ENCODE measurements at places on chromosomes 4 and X.

DNA sequence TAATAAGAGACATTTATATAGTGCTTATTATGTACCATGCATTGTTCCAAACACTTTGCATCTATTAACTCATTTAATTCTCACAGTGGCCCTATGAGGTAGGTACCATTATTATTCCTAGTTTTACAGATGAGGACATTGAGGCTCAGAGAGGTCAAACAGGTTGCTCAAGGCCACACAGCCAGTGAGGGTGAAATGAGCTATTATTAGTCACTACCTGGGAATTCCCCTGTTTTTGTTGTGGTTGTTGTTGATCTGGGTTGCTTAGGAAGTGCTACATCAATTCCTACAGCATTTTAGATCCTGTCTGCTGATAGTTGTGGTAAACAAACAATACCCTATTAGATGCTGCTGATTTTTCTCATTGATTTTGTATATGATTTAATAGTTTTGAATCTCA lies 41.2 kb downstream of the APLN start:
- DNase-seq: no peak

- no peak for DNase-seq
These were observed 17.1 kb downstream of the SMIM14 start for GRCh38 chr4:39621582-39621981.

DNA sequence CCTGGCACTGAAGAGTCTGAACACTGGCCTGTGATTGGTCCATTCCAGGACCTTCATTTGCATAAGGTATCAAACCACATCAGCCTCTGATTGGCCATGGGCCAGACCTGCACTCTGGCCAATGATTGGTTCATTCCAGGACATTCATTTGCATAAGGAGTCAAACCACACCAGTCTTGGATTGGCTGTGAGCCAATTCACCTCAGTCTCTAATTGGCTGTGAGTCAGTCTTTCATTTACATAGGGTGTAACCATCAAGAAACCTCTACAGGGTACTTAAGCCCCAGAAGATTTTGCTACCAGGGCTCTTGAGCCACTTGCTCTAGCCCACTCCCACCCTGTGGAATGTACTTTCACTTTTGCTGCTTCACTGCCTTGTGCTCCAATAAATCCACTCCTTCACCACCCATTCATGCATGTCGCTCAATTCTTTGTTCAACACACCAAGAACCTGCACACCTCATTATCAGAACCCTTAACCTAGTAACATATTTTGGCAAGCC lies 14.2 kb upstream of the HERC5 start:
- DNase-seq: no peak

DNA sequence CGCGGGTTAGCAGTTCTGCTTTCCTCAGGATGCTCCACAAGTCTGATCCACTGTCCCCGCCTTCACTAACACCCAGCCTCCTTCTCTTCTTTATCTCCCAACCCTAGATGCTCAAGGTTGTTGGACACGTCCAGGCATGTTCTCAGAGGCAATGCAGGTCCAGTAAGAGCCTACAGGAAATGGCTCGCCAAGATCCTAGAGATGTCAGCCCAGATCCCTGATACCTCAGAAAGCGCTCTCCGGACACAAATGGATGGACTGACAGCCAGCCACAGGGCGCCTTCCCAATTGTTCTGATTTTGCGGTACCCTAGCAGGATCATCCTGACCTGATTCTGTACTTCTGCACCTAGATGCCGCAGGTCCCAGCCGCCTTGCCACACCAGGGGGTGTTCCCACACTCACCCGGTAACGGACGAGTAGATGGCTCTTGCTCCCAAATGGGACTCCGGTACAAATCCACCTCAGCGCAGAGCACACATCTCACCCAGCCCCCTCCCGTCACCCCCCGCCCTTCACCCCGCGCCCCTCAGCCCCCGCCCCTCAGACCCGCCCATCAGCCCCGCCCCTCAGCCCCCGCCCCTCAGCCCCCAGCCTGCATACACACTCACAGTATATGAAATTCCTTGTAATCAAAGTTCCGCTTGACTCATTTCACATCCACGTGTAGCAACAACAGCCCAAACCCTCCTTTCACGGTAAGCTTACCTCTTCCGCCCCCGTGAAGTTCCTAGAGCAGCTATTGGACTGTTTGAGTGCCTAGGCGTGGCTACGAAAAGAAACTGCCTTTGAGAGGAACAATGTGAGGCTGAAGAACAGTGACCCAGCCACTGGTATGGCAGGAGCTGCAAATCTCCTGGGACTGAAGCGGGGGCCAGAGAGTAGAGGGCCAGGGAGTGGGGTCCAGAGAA lies at the start of gene EDA2R:
TSS of gene EDA2R (minus strand) at position 488 of the 910 bp plus-strand sequence. CDS start 23,058 bp downstream, outside the sequence.
- DNase-seq: no peak

- no peak for DNase-seq
These were observed 14.3 kb downstream of the SPCS3 start for GRCh38 chr4:176334066-176334465.

- no peak for DNase-seq
These were observed 20.7 kb downstream of the STX18 start for GRCh38 chr4:4521136-4521535.

GRCh38 chrX:136674270-136674985 lies 26.5 kb downstream of the CD40LG start:
- no peak for DNase-seq

DNA sequence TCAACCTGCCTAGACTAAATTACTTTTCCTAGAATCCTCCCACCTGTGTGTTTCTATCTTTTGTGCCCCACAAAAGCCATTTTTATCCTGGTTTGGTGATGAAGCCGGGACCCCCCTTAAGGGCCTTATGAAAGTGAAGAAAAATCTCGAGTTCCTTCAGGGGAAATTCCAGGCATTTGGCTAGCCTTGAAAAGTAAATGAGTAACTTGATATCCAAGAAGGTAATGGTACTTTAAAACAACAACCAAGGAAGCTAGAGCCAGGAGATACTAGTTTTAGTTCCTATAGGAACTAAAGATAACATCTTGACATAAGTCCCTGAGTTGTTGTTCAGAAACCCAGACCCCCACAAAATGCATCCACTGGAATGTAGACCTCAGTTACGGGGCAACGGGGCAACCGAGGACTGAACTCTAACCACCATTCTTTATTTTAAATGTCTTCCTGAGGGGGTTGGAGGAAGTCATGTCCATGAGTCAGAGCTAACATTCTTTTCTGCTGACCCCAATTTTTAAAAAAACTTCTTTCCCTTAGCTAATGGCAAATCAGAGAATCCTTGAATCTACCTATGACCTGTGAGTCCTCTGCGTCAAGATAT lies 73.9 kb downstream of the VCX3A start:
- DNase-seq: no peak

DNA sequence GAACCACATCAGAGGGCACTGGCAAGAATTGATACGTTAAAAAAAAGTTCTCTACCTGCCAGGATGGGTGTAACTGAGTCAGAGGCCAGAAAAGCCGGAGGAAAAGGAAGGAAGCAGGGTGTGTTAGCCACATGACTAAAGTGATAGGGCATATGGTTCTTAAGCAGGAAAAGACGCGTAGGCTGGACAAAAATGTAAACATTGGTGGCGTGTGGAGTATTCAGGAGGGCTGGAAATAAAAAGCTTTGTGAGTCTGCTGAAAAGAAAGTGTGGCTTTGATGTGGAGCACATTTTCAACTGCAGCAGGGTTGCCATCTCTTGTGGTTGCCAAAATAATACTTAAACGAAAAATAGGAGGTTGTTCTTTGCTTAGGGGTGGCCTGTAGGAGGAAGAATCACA lies 186.5 kb upstream of the RPL34 start:
- no peak for DNase-seq

DNA sequence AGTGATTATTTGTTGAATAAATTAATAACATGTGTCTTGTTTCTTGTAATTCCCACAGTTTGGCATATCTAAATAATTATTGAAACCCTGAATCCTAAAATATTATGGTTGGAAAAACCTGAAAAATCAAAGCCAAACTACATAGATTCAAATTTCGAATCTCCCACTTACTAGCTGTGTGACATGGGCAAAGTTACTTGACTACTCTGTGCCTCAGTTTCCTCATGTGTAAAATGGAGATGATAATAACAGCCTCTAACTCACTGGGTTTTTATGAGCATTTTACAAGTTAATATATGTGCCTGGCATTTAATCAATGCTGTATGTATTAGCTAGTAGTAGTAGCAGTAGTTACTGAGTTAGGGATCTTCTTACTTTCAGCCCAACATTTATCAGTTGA lies 34.6 kb upstream of the BRS3 start:
- no peak for DNase-seq

DNA sequence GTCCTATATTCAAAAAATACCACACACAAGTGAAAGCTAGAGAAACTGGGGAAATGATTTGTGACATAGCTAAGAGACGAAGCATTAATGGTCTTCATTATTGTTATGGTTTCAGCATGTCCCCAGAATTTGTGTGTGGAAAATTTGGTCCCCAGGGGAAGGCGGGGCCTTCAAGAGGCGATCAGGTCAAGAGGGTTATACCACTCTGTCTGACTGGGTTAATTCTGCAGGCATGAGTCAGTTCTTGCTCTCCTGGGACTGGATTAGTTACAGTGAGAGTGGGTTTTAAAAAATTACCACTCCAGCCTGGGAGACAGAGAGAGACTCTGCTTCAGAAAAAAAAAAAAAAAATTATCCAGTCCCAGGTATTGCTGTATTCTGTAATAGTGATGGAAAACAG lies 2.1 kb upstream of the MTNR1A start:
- no peak for DNase-seq

GRCh38 chr4:24765376-24765988 lies 29.9 kb upstream of the SOD3 start:
- DNase-seq: no peak

GRCh38 chr4:138826754-138827153 lies 188.8 kb upstream of the NOCT start:
- DNase-seq: no peak

DNA sequence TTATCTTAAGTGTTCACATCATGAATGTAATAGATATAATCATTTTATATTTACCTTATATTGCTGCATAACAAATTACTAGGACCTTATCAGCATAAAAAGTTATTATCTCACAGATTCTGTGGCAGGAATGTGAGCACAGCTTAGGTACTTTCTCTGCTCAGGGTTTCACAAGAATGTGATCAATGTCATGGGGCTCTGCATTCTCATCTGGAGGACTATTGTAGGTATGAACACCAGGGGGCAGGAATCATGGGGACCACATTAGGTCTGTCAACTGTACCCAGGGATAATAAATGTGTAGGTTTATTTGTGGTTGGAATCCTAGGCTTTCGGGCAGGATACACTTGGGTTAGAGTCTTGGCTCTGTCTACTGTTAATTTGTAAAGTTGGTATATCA lies 519.2 kb downstream of the ARAP2 start:
- DNase-seq: no peak

- DNase-seq: no peak
These were observed 13.9 kb upstream of the BMPR1B start for GRCh38 chr4:94743838-94744237.

Data from NCI-H345 (cell line).